Stimulated activated CD4-positive, alpha-beta T cell treated with anti-CD3 and anti-CD28 coated beads, Interleukin-4, amount 100 ng/mL, for 24 hours (primary cell): ENCODE measurements at places on chromosomes 7 and 10.

GRCh38 chr10:10993785-10994184 lies 23.9 kb upstream of the CELF2 start:
- no peak for DNase-seq

DNA sequence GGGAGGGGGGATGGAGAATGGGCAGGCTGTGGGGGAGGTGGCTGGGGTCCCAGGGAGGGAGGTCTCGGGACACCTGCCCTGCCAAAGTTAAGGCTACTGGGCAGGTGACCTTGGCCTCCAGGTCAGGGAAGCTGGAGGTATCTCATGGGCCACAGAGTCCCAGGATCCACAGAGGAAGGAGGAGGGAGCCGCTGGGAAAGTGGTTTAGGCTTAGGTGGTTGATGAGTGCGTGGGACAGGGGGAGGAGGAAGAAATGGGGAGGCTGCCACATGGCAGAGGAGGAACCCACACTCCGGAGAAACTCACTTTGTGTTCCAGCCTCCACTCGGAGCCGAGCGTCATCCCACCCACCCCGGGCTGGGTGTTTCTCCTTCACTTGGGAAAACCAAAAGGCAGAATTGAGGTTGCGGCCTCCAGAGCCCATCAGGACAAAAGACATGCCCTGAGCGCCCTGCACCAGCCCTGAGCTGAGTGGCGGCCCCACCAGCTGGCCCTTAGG lies 46.1 kb downstream of the ASB13 start:
- no peak for DNase-seq

GRCh38 chr7:152006336-152006735 lies 19.1 kb upstream of the GALNT11 start:
- DNase-seq = no peak

- no peak for DNase-seq
These were observed 12.6 kb downstream of the FGF8 start for GRCh38 chr10:101763141-101763846.

DNA sequence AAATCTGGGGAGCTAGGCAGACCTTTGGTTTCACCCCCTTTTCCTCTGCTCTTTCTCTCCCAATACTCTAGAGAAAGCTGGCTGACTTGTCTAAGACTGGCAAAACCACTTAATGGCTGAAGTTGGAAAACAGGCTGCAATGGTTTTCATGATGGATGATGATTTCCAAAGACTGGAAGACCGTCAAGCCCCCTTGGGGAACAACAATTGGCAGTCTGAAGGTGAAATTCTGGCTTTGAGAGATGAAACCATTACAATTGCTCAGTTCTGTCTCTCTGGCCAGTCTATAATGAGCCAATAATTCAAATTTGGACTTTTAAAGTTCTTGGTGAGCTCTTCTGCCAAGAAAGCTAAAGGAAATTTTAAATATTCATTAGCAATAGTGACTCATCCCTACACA lies 680.5 kb downstream of the PARD3 start:
- no peak for DNase-seq

DNA sequence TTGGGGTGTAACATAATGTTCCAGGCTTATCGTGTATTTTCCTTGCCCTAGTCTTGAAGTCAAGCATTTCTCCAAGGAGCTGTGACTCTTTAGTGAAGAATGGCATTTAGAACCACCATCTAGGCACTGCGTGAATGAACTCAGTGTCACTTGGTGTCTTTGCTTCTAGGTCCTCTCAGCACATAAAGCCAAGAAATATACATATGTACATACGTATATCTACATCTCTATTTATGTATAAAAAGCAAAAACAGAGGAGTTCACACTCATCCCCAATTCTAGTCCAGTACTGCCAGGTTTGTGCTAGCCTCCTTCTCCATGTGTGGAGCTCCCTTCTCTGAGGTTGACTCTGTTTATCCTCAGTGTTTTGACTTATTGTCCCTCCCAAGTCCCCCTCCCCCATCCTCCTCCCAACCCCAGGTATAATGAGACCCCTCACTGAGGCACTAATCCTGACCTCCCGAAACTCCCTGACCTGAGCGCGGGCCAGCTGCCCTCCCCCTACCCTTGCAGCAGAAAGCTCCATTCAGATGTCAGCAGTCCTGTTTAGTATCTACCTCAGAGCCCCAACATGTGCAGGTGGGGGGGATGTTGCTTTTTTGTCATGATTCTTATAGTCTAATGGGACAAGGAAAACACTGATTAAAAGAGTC lies 61.5 kb downstream of the GDI2 start:
- no peak for DNase-seq

GRCh38 chr10:74174521-74174920 lies 23.5 kb downstream of the ADK start:
- no peak for DNase-seq

DNA sequence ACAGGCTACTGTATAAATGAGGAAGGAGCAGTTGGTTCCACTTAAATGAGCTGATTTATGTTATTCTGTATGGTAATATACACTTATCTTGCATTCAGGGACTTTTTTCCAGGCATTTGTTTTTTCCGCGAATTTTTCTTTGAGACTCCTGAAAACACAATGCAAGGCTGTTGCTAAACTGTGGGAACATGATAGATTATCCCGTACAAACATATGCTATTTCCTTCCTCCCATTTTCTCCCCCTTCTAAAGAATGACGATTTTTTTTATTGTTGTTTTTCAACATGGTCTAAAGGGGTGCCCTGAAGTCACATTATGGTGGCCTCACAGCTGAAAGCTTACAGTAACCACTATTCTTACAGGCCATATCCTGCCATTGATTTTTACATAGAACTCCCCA lies 523.9 kb upstream of the NRP1 start:
- DNase-seq = no peak

DNA sequence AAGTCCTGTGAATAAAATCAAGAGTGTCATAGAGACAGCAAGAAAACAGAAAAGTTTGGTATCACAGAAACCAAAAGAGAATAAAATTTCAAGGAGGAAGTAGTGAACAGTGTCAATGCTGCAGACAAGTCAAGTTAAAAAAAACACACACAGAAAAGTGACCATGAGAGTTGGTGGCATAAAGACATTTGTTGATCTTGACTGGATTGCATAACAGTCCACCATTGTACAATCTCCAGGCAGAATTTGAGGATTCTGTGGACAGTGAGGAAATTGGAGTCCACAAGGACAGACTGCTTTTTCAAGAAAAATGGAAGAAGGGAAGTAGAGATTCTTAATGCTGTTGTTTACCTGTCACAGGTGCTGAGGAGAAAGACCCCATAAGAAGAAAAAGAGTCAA lies 412.5 kb downstream of the PLXDC2 start:
- DNase-seq = no peak

GRCh38 chr10:21002091-21002878 lies 105.2 kb upstream of the NEBL start:
- DNase-seq = no peak

- no peak for DNase-seq
These were observed 60.2 kb downstream of the THNSL1 start for GRCh38 chr10:25076506-25077177.

- DNase-seq = no peak
These were observed 234.3 kb upstream of the MBL2 start for GRCh38 chr10:53006663-53007526.

DNA sequence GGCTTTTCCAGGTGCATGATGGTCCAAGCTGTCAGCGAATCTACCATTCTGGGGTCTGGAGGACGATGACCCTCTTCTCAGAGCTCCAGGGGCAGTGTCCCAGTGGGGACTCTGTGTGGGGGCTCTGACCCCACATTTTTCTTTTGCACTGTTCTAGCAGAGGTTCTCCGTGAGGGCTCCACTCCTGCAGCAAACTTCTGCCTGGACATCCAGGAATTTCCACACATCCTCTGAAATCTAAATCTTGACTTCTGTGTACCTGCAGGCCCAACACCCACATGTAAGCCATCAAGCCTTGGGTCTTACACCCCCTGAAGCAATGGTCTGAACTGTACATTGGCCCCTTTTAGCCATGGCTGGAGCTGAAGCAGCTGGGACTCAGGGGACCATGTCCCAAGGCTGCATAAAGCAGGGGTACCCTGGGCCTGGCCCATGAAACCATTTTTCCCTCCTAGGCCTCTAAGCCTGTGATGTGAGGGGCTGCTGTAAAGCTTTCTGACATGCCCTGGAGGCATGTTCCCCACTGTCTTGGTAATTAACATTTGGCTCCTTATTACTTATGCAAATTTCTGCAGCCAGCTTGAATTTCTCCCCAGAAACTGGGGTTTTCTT lies 86.9 kb downstream of the ZNF783 start:
- no peak for DNase-seq

DNA sequence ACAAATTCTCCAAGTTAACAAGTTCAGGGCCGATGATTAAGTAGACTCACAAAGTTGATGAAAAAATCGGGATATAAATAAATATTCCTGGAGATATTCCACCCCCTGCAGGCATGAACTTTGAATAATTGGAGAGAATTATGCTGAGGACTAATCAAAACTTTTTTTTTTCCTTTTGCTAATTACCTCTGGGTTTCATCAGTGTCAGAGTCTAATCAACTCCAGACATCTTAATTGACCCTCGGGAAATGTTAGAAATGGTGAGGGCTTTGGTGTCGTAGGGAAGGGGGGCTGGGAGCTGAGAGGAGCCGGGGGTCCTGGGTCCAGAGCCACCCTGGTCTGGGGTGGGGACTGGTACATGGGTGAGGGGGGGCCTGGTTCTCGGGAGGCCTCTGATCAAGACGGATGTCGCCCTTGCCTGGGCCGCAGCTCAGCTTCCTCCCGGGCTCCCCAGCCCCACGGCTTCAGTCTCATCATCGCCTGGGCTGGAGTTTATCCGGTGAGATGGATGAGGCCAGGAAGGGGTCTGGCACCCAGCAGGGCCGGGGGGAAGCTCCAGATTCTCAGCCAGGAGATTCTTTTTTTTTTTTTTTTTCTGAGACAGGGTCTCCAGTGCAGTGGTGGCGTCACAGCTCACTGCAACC lies 30.4 kb upstream of the ELFN1 start:
- no peak for DNase-seq

DNA sequence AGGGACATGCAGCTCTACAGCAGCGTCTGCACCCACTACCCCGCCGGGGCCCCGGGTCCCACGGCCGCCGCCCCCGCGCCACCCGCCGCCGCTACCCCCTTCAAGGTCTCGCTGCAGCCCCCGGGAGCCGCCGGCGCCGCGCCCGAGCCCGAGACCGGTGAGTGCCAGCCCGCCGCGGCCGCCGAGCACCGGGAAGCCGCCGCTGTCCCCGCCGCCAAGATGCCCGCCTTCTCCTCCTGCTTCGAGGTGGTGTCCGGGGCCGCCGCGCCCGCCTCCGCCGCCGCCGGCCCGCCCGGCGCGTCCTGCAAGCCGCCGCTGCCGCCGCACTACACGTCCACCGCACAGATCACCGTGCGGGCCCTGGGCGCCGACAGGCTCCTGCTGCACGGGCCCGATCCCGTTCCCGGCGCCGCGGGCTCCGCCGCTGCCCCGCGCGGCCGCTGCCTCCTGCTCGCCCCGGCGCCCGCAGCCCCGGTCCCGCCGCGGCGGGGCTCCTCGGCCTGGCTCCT lies 631 bp downstream of the OTUD1 start:
- DNase-seq = no peak

GRCh38 chr10:55491712-55492111 lies 690.7 kb upstream of the PCDH15 start:
- DNase-seq = no peak

- no peak for DNase-seq
These were observed 243.6 kb upstream of the PTER start for GRCh38 chr10:16193241-16193640.

- DNase-seq = no peak
These were observed 129.4 kb downstream of the PLPP4 start for GRCh38 chr10:120586471-120586872.

GRCh38 chr10:120943542-120943941 lies 92.4 kb downstream of the WDR11 start:
- DNase-seq = no peak

- no peak for DNase-seq
These were observed 146.9 kb downstream of the PTPN20 start for GRCh38 chr10:47058032-47058702.

DNA sequence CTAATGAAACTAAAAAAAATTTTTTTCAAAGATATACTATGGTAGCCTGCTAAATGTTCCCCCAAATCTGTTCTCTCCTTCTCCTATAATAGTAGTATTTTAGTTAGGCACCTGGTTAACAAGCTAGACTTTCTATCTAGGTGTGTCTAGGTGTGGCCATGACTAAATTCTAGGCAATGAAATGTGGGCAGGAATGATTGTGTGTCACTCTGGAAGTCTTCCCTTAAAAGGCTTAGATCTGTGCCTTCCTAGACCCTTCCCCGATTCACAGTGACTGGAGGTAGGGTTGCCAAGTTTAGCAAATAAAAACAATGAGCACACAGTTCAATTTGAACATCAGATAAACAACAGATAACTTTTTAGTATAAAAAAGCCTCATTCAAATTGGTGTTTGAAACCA lies 8.3 kb upstream of the ARHGAP21 start:
- DNase-seq = no peak

DNA sequence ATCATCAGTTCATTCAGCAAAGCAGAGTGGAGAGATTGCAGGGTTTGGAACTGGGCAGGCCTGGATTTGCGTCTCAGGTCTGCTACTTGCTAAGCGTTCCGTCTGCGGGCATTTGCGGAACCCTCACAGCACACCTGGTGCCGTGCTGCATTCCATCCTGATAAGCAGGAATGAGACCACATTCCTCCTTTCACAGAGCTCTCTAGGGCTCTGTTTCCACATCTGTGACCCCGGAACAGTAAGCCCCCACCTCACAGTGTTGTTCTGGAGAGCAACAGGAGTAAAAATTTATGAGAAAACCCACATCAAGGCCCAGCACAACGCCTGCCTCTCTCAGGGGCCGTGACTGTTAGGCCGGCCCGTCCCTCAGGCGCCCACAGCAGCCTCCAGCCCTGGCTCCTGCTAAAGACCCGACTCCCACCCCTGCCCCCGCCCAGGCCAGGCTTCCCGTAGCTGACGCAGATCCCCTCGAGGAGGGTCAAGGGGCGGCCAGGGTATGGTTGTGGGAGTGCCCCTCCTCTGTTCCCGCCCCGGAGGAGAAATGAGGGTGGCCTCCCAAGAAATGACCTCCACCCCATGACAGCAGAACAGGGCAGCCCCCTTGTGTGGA lies 128.9 kb downstream of the RGS10 start:
- no peak for DNase-seq

GRCh38 chr10:14742382-14742781 lies 32.3 kb downstream of the FAM107B start:
- DNase-seq = no peak

- DNase-seq = no peak
These were observed 50.6 kb upstream of the IL6 start for GRCh38 chr7:22676385-22676784.

DNA sequence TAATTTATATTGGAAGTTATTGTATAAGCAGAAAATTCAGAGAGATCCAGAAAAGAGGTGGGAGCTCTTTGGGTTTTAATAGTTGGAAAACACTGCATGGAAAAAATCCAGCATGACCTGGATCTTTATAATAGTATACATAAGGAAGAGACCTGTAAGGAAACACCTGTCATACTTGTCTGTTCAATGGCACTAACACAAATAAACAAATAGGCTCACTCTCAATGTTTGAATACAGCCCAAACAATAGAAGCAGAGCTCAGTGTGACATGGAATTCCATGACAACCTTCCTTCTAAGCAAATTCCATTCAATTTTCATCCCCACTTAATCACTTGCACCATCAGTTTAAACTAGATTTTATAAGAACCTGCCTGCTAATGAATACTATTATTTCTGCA lies 31.7 kb downstream of the CISD1 start:
- no peak for DNase-seq
